ENCODE measurements at places on chromosomes 6 and 20.

DNA sequence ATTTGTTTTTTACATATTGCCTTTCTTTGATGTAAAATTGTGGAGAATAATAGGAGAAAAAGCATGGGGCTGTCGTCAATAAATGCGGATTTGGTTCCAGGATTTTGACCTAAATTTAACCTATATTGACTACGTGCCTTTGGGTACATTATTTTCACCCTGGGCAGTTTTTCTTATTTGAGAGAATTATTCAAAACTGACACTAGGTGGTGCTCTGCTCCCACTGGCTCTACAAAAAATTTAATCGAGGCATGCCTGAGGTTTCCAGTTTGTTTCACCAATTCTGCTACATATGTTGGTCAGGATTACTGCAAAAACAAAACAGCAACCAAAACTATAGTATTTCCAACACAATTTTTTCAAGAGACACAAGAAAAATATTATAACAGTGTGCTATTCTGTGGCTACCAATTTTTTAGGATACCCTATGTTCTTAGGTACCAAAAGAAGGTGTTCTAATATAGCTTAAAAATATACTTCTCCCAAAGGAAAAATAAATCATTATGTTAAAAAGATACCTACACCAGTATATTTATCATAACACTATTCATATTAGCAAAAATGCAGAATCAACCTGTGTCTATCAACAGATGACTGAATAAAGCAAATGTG, 48.6 kb upstream of the FABP7 start:
- DNase-seq, result peak; percentile 69

- DNase-seq, result no peak
Measured at GRCh38 chr6:79512014-79512413, 25.2 kb downstream of the LCA5 start.

DNA sequence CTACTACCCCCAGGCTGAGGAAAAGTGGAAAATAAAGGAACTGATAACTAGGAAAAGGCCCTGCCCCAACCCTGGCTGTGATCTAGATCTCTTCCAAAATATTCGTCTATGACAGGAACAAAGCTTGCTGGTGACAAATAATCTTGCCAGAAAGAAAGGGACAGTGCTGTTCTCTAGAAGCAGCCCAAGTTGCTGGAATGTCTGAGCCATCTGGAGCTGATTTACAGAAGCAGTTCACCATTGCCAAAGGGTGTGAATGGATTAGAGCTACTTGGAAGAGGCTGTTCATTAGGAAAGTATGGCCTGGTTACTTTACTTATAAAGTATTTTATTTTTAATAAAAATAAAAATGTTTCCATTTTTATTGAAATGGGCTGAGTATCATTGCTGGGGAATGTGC, 146.3 kb downstream of the EPM2A start:
- DNase-seq, result peak; percentile 25

DNA sequence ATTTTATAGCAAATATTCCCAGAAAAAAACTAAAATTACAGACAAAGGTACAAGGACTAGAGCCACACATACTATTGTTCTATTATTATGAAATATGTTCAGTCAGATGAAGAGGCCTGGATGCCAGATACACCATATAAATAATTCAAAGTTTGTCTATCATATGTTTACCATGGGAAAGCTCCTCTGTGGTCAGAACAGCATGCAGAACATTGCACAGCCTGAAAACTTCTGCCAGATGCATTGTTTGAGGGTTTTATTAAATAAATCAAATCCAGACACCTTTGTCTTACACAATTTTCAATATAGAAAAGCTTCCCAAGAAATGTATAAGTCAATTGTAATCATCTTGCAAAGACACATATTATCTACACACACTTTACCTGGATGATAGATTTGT, 35.0 kb upstream of the COL21A1 start:
- DNase-seq, result no peak

GRCh38 chr20:17889226-17889625, 79.4 kb downstream of the SNX5 start:
- no peak for DNase-seq

DNA sequence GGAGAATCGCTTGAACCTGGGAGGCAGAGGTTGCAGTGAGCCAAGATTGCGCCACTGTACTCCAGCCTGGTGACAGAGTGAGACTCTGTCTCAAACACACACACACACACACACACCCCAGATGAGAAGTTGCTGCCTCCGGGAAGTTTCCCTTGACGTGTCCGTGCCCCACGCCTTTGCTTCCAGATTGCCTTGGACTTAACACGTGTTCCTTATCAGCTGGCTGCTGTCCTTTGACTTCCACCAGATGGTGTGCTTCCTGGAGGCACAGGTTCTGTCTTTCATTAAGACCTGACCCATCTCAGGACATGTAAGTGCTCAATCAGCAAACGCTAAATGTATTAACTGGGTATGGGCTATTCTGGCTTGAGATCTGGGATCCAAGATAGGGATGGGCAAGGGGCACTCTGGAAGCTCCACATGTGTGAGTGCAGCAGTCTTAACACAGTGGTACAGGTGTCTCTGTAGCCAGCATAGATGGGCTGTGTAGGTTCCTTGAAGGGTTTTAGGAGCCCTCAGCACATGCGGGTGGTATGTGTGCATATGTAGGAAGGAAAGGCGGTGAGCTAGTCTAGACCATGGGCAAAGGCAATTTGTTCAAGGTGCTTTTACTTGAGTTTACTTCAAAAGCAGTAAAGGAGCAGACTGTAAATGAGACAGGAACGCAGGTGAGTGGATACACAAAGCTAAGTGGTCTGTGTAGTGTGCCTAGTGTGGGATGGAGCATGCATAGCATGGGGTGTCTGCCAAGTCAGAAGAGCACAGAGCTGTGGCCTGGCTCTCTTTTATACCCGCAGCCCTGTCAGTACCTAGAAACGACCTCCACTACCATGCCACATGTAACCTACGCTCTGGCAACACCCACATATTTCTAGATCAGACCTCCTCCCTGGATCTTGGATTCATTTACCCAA, 11.6 kb downstream of the PIGT start:
- no peak for DNase-seq

GRCh38 chr20:10330071-10330470, 104.0 kb downstream of the MKKS start:
- DNase-seq, result peak; percentile 48

Data from NCI-H2171 treated with DMSO at 0.1 percent for 48 hours (cell line).